Endothelial cell of umbilical vein (primary cell): ENCODE measurements at places on chromosomes 7 and 10. TPM values are rescaled to one million over a fixed set of nuclear protein-coding genes. Genes with fewer than 3 reads are reported as not detected.

GRCh38 chr10:28559618-28560017 lies 26.7 kb downstream of the WAC start:
- no peak for DNase-seq

- DNase-seq, result peak; percentile 35
Observed at GRCh38 chr7:36048902-36049240, 104.2 kb upstream of the EEPD1 start.

DNA sequence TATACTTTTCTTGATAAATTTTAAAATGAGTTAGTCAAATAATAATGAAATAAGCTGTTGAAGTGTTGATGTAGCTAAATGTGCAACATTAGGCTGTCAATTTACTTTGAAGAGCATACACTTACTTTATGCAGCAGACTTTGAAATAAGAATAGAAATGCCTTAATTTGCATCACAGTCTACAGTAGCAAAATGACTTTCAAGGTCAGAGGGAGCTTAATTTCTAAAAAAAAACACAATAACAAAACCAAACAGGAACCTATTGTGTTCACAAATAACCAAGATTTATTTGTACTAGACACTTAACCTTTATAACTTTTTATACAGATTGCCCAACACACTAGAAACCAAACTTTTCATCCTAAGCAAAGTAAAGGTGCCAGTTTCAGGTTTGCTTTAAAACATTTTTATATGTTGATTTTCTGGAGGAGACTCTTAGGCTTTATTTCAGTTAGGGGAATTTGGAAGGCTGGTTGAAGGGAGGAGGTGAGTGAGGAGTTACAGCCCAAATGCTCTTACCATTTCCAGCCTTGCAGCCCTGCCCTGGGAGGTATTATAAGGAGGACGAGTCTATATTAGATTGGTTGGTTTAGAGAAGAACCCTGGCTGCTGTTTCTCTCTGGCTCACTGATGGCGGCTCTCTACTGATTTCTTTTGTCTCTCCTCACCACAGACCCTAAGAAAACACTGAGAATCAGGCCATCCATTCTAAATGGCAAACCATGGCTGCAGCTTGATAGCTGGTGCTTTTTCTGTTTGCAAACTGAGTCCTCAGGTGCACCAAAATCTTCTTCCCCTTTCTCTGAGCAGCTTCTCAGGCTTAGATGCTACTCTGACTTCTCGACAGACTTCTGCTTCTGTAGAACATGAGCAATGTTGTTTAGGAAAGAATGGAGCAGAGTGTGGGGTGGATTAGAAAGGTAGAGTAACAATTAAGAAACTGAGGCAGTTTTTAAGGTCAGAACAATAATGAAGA lies 55.2 kb upstream of the RPA3 start:
- no peak for DNase-seq

DNA sequence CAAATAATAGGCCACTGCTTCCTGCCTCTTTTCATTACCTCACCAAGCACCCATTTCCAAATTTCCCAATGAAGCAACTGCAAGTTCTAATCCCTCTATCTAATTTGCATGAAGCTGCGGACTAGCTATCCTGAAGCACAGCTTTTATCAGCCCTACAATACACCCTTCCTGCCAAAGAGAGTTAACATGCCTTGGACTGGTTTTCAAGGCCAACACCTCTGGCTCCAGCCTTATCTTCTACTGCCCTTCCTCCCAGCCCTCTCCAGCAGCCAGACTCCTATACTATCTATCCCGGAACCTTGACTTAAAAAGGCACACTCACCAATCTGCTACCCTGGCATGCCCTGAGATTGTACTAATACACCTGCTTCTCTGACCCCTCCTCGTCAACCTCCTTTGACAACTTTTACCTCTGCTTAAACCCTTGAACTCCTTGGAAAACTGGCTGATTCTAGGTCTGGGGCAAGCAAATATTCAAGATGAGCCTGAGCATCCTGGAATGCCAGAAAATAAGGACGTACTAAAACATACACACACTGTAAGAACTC lies 73.4 kb downstream of the SGMS1 start:
- DNase-seq, result no peak

GRCh38 chr7:50462361-50462760 lies 12.2 kb upstream of the FIGNL1 start:
- DNase-seq, result peak; percentile 28

The CPA2 gene
- polyA plus RNA-seq, result not detected in 2 replicates
